NCI-H187 (cell line): ENCODE measurements at places on chromosomes 1 and 21.

GRCh38 chr1:212226467-212226866 is 58.7 kb upstream of the PPP2R5A start:
- no peak for DNase-seq

DNA sequence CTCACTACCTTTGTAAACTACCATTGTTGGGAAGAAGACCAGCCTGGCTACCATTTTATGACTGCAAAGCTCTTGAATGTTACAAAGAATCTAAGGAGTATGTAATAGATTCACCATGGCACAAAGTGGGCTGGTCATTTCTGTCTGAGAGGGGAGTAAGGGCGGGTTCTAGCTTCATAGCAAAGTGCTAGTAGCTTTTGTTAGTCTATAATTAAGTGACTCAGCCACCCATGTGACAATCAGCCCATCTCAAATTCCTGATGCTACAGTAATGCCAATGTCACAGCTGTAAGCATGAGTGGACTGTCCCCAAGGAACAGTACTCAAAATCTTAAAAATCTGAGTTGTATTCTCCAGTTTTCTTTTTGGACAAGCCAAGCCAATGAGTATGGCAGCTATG is 15.4 kb upstream of the OTUD3 start:
- no peak for DNase-seq

- no peak for DNase-seq
Observed at GRCh38 chr21:41437729-41438128, 11.7 kb downstream of the MX1 start.

- DNase-seq = no peak
Observed at GRCh38 chr1:64598100-64598571, 128.2 kb downstream of the CACHD1 start.

DNA sequence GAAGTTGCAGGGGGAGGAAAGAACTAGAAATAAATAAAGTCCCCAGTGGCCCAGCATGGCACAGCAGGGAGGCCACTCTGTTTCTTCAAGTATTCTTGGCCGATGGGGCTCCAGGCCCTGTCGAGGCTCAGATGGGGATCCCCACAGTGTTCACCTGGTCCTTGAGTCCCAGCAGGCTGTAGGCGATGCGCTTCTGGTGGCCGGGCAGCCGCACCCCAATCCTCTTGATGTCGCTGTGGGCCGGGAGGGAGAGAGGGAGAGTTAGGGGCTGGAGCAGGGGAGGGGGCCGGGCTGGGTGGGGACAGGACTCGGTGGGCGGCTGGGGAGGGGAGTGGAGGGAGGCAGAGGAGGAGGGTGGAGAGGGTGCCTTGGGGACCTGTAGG is 30.8 kb downstream of the EPHA2 start:
- no peak for DNase-seq

GRCh38 chr1:233897325-233898162 is 6.9 kb upstream of the SLC35F3 start:
- no peak for DNase-seq

DNA sequence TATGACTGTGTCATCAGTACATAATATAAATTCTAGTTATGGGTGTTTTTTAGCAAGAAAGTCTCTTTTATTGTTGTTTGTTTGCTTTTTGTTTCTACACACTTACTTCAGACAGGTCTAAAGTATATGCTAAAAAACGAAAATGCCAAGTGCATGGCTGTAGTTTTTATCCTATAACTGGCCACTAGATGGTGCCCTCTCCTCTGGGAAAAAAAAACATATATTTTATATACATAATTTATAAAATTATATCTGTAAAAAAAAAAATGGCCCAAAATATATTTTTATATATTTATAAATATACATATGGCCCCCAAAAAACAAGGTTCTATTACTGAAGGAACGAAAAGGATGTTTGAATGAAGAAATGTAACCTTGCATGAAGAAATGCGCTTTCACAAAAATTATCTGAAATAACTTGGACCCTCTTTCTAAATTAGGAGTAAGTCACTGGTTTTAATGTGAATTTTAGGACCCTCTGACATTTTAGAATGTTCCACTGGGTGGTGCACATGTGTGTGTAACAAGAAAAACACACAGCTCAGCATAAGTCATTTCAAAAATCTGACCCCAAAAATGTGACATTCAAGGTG is 93.5 kb downstream of the TTLL7 start:
- no peak for DNase-seq

GRCh38 chr1:233081735-233082134 is 131.3 kb downstream of the NTPCR start:
- no peak for DNase-seq

DNA sequence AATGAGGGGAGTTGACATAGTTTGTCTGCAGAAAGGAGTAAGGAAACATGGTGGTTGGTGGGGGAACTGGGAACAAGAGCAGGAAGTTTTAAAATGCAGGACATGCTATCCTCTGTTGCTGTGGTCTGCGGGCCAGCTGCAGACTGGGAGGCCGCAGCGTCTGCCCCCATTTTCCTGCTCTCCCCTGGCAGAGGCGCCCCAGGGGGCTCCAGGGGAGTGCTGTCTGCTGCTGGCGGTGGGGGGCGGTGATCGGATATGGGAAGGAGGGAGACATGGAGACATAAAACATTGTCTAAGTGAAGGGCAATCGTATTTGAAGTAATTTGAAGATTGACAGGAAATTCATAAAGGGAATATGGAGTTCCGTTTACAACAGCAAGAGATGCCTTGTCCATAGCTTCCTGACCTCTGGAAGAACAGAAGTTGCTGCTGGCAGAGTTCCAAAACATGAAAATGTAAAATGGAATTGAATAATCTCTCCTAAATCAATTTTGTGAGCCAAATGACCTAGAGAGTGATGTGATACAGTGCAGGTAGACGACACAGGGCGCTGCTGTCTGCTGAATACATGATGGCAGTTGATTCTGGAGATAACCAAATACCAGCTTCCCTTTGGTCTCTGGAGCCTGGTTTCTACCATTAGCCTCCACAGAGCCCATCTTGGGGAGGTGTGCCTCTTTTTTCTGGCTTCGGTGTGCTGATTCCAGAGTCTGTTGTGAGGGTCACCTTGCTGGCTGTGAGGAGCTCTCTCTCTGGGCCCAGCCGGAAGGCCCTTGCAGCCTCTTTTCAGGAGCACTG is 61.0 kb downstream of the PCBP3 start:
- DNase-seq = no peak

DNA sequence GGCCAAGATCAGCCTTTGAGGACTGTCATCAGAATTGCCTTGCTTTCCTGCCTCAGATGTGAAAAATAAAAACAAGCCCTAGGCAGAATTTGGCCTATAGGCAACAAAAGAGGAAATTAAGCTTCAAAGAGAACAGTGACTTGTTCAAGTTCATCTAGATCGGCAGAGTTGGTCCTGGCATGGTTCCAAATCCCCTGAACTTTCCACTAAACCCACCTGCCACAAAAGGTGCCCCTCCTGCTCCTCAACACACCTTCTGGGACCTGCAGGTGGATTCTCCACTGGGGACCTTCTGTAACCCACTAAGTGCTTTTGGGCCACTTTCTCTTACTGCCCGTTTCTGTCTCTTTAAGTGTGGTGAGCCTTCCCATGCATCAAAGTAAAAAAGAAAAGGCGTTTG is 42.5 kb upstream of the LRRN2 start:
- DNase-seq = no peak

DNA sequence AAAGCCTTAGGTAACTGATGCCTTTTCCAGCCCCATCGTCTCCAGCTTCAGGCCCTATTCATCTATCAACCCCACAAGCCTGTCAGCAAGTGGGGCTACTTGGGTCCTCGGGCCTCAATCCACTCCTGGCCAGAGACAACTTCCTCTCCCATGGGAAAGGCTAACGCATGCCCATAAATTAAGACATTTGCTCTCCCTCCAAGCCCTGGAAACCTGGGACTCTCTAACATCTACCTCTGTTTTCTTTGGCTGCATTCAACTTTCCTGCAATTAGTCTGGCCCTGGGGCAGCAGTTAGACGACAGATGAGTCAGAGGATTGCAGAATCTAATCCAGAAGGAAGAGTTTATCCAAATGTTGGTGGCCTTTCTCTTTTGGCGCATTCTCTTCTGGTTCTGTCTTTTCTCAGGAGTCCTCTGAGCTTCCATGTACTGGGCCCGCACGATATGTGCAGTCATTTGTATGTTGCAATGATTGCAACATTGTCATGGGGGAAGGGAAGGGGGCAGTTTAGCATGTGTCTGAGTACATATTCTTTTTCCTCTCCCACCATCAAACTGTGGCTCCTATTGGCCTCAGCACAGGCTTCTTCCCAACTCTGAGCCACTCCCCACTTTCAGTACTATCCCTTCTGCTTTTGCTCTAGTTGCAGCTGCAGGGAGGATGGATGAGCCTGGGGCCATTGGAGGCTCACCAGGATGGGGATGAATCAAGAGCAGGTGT is 54.4 kb downstream of the NAV1 start:
- no peak for DNase-seq

- DNase-seq = no peak
Observed at GRCh38 chr1:189936861-189937260, 540.8 kb downstream of the BRINP3 start.

- DNase-seq = no peak
Observed at GRCh38 chr1:234776256-234776875, 166.4 kb upstream of the IRF2BP2 start.

- no peak for DNase-seq
Observed at GRCh38 chr21:35963920-35964451, 96.3 kb downstream of the SETD4 start.

DNA sequence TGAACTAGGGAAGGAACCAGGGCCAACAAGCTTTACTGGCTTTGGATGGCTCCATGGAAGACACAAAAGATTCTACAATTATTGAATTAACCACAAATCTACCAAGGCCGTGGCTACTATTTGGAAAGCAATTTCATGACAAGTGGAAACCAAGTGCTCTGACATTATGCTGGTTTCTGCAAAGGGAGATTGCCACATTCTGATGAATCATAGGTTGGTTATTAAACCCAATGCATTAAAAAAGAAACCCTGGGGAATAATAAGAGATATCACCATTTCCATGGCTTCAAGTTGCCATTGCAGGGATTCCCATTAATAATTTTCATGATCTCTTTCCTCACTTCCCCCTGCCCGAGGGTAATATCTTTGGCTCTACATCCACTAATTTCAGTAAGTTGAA is 359.2 kb upstream of the NCAM2 start:
- DNase-seq = no peak

DNA sequence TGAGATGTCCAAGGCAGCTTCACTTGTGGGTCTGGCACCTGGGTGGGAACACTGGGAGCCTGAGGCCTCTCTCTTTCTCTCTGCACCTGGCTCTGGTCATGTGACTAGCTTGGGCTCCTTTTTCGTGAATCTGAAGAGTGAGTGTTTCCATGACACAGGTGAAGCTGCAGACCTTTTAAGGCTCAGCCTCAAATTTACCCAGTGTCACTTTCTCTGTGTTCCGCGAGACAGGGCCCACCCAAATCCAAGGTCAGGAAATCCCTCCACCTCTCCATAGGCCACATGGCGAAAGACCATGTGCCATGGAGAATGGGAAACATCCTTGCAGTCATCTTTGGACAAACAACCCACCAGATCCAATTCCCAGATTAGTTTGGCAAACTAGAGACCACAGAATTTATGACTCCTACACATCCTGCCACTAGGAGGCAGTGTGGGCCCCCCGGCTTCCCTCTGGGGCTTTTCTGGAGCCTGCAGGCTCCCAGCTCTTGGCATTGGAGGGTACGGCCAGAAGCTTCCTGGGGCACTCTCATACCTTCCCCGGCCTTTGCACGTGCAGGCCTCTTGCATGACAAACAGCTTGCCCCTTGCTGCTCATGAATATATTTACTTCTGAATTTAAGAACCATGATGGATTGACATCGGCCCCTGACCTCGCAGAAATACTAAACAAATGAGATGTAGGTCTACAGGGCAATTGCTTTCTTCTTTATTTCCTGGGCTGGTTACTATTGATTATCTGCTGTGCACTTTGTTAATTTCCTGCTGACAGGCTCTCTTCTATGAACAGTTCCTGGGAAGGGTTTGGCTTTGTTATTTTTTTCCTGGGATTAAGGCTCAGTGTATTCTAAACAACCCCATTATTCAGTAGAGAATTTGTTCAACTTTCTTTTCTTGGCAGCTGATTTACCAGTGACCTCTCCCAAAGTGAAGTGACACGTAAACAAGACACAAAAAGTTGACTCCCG is 180.7 kb downstream of the KAZN start:
- no peak for DNase-seq

GRCh38 chr1:160624464-160624863 is 22.4 kb downstream of the SLAMF1 start:
- no peak for DNase-seq

DNA sequence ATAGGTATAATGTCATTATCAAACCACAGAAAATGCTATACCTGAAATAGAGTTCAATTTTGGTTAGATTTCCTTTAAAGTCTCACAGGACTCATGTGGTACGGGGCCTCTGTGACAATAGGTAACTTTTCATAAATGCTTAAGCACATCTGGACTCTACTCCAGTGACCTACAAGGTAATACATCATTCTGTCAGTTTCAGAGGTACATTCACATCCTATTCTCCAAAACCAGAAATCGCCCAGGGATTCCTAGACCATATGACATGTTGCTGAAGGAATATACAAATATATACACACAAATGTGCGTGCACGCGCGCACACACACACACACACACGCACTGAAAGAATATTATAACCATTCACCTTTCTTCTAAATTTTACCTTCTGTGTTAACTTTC is 311.8 kb downstream of the SMYD3 start:
- DNase-seq = no peak

DNA sequence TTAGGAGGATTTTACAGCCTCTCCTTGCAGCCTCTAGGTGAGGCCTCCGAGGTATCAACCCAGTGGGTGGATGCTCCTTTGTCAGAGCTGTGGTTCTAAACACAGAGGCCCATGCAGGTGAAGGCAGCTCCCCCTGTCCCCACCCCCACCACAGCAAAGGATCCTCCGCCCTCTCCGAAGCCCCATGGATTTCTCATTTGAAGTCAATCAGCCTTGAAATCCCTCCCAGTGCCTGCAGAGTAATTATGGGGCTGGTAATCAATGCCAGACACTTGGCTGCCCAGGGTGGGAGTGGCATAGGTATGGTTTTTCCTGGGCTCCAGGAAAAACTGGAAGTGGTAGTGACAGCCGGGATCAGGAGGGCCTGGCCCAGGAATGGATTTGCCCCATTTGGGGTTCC is 119.5 kb upstream of the CSF3R start:
- peak; percentile 72 for DNase-seq

GRCh38 chr1:27136998-27137542 is 17.9 kb downstream of the SLC9A1 start:
- DNase-seq = no peak

DNA sequence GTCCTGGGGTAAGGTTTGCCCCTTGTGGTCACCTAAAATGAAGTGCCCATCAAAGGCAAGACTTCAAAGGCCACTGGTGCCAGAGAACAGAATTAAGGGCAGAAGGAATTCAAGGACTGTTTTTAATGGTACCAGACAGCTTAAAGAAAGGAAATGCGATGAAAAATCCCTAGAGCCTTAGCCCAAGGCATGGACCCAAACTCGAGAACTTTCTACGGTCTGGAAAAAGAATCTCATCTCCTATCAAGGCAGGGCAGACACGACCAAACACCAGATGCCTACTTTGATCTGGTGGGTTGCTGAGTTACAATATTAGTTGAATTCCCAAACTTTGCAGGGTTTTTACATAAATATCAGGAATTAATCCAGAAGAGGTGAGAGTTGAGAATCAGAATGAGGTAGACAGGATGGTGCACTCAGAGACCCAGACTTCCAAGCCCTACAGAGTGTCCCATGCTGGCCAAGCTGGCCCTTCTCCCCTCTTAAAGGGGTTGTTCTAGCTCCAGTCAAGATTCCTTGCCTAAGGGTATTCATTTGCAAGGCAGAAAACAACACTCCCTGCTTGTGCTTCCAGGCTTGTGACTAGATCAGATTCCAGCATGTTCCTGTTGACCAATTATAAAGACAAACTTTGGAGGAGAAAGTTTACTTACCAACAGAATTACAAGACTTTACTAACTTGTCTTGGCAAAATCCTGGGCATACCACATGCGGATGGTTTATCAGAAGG is 48.0 kb downstream of the EDN2 start:
- DNase-seq = no peak

GRCh38 chr1:167344615-167345385 is 124.1 kb downstream of the POU2F1 start:
- DNase-seq = no peak
